ENCODE measurements at places on chromosomes 5 and 9. TPM values are rescaled to one million over a fixed set of nuclear protein-coding genes. Genes with fewer than 3 reads are reported as not detected.

Gene HTR1A
- not detected for total RNA-seq

Gene PHF24
- total RNA-seq: 0.75 TPM

- DNase-seq: no peak
These were observed 60.1 kb downstream of the PDE4D start for GRCh38 chr5:59833448-59833847.

GRCh38 chr5:10543585-10544040, 20.3 kb upstream of the ANKRD33B start:
- no peak for DNase-seq
